Activated CD8-positive, alpha-beta memory T cell treated with anti-CD3 and anti-CD28 coated beads for 4 hours (primary cell): ENCODE measurements at places on chromosomes 7 and 10.

DNA sequence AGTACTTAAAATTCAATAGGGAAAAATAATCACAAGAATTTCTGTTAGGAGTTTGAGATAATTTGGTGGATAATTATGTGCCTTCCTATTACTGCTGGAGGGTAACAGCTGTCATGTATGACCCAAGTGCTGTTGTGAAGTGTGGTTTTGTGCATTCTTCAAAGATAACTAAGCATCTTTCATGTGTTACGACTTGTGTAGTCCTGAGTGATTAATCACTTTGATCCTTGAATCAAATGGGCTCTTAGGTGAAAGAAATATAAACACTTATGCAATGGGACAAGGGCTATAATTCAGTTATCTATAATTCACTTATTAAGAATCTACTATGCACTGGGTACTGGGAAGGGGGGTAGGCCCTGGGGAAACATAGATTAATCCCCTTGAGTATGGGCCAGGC, 89.0 kb downstream of the CH25H start:
- no peak for DNase-seq

DNA sequence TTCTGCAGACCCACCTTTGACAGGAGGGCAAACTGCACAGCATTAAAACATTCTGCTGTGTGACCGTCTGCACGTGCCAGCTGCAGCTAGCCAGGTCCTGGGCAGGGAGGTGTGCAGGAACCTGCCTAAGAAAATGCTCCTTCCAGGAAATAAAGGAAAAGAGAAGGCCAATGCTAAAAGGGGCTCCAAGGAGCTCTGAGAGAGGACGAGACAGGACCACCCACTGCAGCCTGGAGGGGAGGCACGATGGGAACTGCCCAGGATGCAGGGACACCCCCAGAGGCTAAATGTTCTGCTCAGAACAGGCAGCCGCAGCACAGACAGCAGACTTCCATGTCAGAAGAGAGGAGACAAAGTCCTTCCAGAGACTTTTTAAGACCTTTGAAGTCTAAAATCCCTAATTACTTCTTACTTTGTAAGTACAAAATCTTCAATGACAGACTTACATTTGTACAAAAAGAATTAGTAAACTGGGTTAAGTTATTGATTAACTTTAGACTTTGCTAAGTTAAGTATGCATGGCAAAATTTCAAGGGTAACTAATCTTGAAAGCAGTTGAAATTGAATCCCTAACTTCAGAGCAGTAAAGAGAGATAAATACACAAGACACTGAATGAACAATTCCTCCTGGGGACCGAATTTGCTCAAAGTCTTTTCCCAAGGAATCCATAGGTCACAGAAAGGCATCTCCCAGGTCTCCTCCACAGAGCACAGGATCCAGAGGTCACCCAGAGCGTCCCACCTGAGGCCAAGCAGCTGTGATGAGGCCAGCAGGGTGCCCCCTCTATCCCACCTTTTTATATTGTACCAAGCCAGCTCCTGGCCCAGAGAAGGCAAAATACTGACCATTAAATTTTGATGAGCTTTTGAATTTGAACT, 21.5 kb downstream of the HSPA12A start:
- DNase-seq = no peak

- no peak for DNase-seq
These were observed 176.6 kb downstream of the BMPER start for GRCh38 chr7:34081935-34082334.

DNA sequence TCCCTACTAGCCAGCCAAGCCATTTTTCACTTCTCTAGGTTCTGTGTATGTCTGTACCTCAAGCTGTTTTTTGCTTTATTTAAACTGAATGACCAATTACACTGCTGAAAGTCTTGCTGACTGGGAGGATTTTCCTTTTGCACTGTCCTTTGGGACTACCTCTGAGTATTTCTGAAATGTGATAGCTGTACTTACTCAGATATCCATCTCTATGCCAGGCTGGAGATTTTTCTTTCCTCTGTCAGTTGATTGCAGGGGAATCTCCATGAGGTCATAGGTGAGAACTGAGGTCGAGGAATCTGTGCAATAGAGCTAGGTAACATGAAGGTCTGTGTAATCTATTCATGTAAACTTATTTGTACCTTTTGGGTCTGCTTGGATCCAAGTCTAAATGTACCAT, 38.9 kb upstream of the ANKRD1 start:
- no peak for DNase-seq

DNA sequence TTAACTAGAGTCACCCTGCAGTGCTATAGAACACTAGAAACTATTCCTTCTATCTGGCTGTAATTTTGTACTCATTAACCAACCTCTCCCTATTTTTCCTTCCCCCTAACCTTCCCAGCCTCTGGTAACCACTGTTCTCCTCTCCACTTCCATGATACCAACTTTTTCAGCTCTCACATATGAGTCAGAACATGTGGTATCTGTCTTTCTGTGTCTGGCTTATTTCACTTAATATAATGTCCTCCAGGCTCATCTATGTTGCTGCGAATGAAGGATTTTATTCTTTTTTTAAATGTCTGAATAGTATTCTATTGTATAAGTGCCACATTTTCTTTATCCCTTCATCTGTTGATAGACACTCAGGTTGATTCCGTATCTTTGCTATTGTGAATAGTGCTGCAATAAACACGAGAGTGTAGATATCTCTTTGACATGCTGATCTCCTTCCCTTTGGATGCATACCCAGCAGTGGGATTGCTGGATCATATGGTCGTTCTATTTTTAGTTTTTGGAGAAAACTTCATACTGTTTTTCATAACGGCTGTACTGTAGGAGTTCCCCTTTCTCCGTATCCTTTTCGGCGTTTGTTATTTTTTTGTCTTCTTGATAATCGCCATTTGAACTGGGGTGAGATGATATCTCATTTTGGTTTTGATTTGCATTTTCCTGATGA, 101.4 kb downstream of the FAM107B start:
- no peak for DNase-seq
